ENCODE measurements at places on chromosomes 2 and 18.

GRCh38 chr2:214836568-214836967 is 27.1 kb upstream of the BARD1 start:
- DNase-seq: no peak

GRCh38 chr2:37448342-37449120 is 104.1 kb downstream of the QPCT start:
- DNase-seq: no peak

DNA sequence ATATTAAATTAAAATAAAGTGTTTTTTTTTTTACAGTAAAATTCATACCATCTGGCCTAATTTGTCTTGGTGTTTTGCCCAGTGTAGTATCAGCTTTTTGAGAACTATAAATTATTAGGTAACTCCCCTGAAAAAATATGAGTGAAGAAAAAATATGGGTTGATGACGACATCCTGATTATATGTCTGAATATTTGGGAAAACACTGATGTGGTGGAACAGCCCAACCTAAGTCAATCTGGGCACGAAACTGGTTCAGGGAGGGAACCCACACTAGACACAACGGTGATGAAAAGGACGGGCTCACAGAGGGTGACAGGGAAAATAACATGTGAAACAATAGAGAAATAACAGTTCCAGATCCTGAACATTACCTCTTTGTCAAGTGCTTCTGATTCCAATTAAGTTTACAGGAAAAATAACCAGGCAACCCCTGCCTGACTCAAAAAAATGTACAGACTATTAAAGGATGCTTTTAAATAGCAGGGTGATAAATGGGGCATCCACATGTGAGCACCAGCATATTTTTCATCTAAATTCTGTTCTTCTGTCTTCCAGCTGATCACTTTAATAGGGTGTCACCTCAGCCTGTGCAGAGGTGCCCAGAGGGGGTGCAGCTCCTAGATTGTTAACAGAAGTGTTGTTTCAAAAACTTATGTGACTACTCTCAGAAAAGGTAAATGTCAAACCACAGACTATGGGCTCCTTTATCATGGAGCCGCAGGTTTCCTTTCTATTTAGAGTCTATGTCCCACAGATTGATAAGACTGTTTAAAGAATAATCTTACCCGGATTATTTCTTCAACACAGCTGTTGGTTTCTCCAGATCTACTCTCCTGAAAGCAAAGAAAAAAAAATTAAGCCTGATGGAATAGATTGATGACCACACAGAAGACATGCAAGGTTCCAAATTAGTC is 305.4 kb downstream of the AFF3 start:
- no peak for DNase-seq

- DNase-seq: no peak
Observed at GRCh38 chr2:134677856-134678756, 40.7 kb downstream of the TMEM163 start.

DNA sequence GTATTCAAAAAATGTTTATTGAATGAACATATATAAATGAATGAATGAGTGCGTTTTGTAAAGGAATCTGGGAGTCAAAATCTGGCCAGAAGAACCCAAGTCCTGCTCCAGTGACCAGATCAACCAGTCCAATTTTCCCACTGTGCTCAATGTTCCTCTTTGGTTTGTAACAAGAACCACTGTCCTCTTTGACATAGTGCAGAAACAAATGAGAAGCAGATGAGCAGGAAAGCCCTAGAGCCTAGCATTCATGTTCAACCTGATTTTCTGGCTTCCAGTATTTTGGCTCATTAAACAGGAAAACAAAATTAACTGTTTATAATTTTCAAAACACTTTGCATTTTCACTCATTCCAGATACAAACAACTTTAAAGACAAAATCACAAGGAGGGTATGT is 23.2 kb downstream of the FAM124B start:
- no peak for DNase-seq

Data from left ventricle myocardium superior (tissue), 1 donor.